ENCODE measurements at places on chromosomes 3 and 15.

GRCh38 chr15:48040166-48040817, 80.5 kb upstream of the SLC24A5 start:
- no peak for DNase-seq

GRCh38 chr3:183984749-183985729, 32.6 kb downstream of the ABCC5 start:
- no peak for DNase-seq

- DNase-seq = no peak
These were observed 70.5 kb upstream of the EPHB3 start for GRCh38 chr3:184491011-184491576.

GRCh38 chr3:188974856-188975599, 196.7 kb upstream of the TPRG1 start:
- no peak for DNase-seq

- no peak for DNase-seq
These were observed 135.3 kb downstream of the FEZF2 start for GRCh38 chr3:62238003-62238402.

- DNase-seq = no peak
These were observed 34.2 kb upstream of the PRR23E start for GRCh38 chr3:127158614-127159229.

DNA sequence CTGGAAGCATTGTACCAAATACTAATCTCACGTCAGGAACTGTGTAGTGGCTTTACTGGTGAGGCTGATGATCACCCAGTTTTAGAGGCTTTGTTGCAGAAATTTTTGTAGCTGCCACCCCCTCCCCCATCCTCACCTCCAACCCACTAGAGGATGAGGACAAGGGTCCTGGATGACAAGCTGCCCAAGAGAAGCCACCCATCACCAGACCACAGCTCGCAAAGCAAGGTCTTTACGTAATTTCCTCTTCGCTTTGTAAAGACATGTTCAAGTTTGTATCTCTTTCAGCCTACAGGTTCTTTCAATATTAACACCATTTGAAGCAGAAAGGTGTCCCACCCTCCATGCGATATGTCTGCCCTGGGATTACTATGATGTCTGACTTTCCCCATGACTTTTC, 74.2 kb downstream of the LDHAL6B start:
- no peak for DNase-seq

DNA sequence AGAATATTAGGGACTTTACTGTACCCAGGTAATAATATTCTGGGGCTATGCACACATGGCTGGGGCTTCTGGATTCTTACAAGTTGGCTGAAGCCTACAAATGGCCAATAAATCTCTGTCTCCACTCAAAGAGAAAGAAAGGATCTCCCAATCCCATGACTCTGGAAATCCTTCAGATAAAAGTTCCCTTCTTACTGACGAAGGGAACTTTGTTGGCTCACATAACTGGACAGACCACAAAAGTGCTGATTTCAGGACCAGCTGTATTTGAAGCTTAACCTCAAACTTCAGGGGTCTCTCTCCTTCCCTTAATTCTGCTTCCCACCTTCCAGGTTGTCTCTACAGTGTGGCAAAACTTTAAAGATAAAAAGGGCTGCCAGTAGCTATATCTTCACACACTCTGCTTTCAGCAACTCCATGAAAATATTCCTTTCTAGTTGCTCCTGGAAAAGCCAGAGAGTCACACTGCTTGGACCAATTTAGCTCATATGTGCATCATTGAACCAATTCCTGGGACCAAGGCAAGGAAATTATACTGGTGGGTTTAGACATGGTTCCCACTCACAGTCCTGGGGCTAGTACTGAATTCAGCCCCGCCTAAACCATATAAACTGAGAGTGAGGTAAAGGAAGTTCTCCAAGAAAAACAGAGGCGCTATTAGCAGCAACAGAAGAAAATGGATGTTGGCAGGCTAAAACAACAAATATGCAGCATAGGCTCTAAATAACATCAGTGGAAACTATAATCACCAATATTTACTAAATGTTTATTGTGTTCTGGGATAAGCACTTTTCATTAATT, 290.0 kb upstream of the GADL1 start:
- no peak for DNase-seq

- no peak for DNase-seq
These were observed 962 bp downstream of the ATP13A5 start for GRCh38 chr3:193377591-193377990.

DNA sequence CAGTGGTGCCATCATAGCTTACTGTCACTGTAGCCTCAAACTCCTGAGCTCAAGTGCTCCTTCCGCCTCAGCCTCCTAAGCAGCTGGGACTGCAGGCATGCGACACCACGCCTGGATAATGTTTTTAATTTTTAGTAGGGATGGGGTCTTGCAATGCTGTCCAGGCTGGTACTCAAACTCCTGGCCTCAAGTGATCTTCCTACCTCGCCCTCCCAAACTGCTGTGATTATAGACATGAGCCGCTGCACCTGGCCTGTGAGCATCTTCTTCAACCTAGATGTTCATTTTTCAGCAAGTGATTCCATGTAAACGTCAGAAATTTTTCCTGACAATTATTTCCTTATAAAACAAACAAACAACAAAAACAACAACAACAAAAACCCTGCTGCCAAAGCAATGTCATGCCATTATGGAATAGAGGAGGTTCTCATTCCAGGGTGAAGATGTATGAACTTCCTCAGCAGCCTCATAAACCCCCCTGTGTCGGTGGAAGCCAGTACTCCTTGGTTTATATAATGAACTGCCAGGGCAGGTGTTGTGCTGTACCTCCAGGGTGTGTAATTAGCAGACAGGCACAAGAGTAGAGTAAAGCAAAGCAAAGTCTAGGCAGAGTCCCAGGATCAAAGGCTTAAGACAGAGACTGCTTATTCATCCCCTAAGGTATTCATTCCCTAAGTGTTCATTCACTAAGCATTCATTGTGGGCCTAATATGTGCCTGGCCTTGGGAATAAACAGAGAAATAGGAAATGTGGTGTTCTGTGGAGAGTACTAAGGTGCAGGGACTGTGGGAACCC, 44.6 kb downstream of the NR2C2 start:
- no peak for DNase-seq

GRCh38 chr3:184574515-184575417, 13.2 kb downstream of the EPHB3 start:
- DNase-seq = no peak

DNA sequence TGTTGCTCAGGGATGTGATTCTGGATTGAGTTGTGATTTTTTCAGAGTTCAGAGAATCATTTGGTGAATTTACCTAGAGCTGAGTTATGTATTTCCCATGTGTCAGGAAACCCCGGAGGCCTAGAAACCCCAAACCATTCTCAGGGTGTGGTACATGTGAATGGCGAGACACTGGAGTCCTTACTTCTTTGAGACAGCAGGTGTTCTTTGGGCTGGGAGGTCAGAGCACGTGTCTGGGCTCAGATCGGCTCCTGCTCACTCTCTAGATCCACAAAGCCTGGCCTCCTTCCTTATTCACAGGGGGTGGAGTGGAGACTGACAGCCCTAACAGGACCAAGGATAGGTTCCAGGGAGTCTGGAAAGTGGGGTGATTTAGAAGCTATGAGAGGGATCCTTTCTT, 145.8 kb downstream of the CHDH start:
- no peak for DNase-seq

- peak; percentile 77 for DNase-seq
These were observed 29.1 kb downstream of the EFCAB12 start for GRCh38 chr3:129399145-129399894.

DNA sequence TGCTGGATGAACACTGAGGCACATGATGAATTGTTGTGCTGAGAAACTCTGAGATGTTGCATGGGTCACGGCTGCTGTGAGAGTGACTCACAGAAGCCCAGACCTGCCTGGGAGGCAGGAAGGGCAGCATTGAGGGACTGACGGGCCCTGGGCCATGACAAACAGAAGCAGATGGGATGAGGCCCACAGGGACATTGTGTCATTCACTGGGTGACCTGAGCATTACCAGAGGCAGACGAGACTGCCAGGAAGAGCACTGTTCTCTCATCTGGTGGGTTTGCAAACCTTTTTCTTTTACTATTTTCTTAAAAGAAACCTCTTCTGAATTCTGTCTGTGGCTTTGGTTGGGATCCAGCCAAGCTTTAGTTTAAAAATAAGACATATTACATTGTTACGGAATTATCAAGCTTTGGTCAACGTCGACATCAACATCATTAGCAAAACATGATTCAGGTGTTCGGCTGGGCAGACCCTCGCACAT, 67.8 kb downstream of the BDH1 start:
- DNase-seq = no peak

- no peak for DNase-seq
These were observed 278.8 kb downstream of the GABRG3 start for GRCh38 chr15:27249760-27250109.

DNA sequence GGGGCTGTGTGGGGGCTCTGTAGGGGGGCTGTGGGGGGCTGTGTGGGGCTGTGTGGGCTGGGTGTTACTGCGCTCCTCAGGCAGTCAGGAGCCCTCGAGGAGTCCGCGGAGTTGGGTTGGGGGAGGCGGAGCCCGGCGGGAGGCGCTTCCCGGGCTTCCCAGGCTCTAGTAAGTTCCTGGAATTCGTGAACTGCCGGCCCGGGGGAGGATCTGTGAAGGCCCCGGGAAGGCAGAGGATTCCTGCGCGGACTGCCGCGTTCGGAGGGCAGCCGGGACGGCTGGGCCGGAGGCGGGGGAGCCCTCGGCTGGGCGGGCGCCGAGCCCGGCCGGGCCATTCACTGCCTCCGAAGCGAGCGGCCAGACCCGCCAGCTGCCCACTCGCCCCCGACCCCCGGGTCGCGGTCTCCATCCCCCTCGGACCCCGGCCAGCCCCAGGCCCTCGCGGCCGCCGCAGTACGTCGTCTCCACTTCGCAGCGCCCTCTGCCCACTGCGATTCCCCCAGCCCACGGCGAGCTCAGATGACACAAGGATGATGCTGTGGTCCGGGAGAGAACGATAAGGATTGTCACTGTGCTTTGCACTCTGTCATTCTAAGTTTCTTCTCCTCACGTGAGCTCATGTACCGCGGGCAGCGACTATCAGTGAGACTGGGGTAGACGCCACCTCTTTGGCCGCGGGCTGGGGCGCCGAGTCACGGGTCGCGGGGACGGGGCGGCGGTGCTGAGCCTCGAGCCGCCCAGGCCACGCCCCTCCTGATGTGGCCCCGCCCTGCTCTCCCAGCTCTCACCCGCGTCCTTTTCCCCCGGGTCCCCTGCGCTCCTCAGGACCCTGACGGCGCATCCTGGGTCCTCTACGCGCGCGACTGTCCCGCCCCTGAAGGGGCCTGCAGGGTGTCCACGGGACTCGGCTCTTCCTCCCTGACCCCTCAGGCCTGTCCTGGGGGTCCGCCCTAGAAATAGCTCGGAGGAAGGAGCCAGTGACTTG, 65.3 kb downstream of the KLF13 start:
- peak; percentile 53 for DNase-seq

DNA sequence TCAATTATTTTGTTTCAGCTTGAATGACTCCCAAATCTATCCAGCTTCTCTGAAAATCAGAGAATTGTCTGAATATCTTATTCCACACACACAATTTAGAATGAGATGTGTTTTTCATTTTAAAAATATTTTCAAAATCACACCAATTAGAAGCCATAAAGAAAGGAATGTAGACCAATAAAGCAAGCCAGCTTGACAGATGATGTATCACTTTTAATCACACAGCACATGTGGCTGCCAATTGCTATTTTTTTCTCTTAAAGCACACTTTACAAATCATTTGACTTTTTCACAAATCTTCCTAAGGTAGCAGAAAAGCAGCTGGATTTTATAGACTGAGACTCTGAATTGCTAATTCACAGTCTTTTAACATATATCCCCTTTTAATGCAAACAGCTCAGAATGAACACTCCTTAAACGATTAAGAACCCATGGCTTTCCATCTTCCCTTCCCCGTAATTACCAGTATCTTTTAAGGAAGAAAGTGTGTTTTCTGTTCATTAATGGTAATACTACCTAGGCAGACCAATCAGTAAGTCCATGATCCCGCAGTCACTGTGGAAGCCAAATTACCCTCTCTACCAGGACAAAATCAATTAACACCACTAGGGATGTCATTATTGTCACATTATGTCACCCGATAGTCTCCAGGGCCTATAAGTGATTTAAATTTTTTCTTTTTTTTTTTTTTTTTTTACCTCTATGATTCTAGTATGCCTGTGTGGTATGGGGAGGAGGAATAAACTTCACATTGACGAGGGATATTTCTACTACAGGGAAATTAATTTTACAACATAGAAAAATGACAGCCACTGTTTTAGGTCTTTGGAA, 250.0 kb upstream of the VEPH1 start:
- no peak for DNase-seq

DNA sequence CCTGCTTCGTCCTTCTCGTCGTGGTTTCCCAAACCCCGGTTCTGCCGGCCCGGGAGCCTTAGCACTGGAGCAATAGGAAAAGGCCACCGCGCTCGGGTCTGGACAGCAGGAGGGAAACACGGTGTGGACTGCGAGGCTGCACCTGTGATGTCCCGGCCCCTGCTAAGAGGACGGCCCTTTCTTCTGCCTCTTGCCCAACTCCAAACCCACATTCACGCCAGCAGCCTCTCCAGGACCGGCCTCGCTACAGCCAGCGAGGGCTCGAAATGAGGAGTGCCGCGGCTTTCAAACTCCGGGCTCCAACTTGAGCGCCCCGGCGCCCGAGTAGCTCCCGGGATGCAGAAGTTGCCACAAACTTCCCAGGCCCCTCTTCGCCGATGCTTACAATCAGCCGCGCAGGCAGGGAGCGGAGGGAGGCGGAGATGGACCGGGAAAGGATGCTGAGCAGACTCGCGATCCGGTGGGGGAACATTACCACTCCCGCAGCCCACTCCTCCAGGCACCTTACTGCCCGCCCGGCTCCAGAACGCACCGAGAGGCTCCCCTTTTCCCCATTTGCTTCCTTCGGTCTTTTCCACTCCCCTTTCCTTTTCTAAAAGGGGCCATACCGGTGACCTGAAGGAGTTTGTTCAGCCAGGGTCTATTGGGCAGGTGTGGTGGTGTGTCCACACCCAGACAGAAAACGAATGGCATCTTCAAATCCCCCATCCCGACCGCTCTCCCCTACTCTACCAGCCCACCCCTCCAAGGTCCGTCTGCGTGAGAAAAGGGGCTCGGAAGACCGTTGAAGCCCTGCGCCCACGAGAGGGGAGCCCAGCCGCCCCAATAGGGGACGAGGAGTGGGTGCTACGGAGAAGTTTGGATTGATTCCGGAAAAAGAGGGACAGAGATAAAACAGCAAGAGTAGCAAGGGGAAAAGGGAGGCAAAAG, 18.8 kb upstream of the SATB1 start:
- DNase-seq = no peak

DNA sequence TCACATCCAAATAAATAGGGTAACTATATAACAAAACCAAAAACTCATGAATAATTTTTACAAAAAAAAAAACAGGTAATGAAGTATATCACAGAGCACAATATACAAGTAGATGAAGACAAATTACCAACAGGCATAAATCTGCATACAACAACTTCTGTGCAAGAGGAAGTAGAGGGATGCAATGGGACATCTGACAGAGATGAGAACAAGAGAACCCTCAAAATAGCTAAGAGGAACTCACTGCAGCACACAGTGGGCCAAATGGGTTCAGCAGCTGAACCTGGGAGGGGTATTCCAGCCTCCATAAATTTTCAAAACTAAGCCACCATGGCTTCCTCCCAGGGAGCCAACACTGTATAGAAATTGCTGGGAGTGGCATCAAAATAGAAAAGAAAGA, 9.6 kb upstream of the BTLA start:
- no peak for DNase-seq
